ENCODE measurements at places on chromosomes 2 and 18. TPM values are rescaled to one million over a fixed set of nuclear protein-coding genes. Genes with fewer than 3 reads are reported as not detected.

SP5 gene
- not detected for total RNA-seq

LYPD1 gene
- 79.7 TPM for total RNA-seq

GRCh38 chr2:9256570-9257043, 50.0 kb downstream of the ASAP2 start:
- DNase-seq, result no peak

GRCh38 chr2:238483021-238483420, 56.3 kb downstream of the ASB1 start:
- no peak for DNase-seq

DNA sequence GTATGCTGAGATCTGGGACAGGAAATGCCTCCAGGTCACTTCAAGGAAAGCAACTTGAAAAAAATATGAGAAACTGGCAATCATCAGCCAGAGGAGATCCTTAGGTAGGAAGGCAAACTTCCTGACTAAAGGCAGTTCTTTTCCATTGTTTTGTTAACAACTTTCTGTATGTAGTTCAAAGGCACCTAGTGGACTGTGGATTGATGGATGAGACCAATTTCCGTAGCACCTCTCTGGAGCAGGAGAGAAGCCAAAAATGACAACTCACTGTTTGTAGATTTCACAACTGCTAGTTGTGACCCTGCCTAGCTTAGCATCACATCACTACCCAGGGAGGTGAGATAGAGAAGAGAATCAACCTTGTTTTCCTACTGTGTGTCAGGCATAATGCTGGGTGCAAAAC, 21.8 kb upstream of the NOSTRIN start:
- DNase-seq, result no peak

DNA sequence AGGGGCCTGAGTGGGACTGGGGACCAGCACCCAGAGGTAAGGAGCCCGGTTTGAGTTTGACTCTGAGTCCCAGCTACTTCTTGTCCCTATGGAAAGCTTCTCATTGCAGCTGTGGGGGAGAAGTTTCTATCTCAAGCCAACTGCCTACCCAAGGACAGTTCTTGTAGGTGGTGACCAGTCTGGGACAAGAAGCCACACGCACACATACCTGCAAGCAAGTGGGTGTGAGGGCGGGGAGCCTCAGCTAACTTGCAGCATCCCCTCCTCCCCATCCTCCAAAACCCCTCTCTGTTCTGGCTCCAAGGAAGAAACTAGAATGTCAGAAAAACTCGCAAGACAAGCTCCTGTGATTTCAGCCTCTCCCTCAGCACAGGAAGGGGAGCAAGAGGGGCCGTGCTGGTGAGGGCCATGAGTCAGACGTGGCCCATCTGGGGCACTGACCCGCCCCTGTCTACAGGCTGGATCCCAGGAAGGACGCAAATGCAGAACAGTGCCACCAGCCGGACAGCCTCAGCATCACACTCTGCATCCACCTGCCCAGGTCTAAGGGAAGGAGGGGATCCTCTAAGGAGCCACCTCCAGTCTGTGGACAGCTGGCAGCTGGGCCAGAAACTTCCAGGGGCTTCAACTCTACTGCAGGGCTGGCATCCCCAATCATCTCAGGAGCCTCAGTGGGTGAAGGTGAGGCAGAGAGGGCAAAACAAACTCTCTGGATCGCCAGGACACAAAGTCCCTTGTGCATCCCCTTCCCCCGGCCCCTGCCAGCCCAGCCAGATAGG, 103.4 kb downstream of the TNS1 start:
- DNase-seq, result peak; percentile 91

DNA sequence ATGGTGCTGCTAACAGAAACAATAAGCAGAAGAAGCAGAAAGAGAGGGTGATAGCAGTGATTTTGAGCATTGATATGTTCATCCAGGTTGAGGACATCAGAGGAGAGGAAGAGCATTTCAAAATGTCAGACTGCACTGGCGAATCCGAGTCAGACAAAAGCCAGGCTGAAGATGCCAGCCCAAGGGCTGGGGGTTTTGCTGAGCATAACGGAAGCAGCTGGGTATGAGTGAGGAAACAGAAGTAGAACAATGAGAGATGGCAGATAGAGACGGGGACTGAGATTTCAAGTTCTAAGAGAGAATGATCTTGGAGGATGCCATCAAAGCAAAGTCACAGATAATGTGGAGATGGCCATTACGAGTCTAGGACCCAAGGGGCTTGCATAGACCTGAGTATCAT, 151.2 kb downstream of the RNF144A start:
- no peak for DNase-seq

DNA sequence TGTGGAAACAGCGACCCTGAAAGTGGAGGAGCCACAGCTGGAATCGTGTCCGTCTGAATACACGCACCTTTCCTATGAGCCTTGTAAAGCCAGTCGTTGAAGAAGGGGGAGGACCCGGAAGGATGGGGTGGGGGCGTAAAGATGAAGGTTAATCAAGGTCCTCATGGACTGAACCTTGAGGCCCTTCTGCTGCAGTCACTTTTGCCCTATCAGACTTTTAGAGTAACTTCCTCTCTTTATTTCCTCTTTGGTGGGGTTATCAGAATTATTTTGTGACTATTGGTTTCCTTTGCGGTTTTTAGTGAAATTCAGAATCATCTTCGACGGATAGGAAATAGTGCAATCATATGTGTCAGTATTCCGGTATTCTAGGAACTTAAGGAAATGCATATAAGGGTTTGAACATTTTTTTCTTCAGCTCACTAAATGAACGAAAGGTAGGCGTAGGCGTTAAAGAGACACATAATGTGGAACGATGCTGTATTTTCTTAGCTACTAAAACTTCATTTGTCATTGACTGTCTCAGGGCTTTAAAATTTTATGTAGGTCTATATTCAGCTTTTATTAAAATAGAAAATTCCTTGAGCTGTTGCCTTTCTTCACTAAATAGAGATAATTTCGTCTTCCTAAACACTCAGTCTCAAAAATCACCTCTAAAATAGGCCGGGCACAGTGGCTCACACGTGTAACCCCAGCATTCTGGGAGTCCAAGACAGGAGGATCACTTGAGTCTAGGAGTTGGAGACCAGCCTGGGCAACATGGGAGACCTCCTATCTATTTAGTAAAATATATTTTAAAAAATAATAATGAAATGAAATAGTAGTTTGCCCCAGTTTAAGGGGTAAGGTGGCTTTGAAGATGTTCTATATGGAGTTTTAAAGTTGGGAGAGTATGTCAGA, 1.4 kb upstream of the YES1 start:
- no peak for DNase-seq

All from IMR-90 (cell line).